ENCODE measurements at places on chromosomes 11 and 22.
A peak's percentile ranks its signal among the peaks of the same experiment; 100 is the strongest.

- ATAC-seq: no peak
These were observed 236.4 kb downstream of the CASP12 start for GRCh38 chr11:104661901-104662300.

GRCh38 chr22:28052825-28053269 lies 133.8 kb upstream of the PITPNB start:
- no peak for ATAC-seq

DNA sequence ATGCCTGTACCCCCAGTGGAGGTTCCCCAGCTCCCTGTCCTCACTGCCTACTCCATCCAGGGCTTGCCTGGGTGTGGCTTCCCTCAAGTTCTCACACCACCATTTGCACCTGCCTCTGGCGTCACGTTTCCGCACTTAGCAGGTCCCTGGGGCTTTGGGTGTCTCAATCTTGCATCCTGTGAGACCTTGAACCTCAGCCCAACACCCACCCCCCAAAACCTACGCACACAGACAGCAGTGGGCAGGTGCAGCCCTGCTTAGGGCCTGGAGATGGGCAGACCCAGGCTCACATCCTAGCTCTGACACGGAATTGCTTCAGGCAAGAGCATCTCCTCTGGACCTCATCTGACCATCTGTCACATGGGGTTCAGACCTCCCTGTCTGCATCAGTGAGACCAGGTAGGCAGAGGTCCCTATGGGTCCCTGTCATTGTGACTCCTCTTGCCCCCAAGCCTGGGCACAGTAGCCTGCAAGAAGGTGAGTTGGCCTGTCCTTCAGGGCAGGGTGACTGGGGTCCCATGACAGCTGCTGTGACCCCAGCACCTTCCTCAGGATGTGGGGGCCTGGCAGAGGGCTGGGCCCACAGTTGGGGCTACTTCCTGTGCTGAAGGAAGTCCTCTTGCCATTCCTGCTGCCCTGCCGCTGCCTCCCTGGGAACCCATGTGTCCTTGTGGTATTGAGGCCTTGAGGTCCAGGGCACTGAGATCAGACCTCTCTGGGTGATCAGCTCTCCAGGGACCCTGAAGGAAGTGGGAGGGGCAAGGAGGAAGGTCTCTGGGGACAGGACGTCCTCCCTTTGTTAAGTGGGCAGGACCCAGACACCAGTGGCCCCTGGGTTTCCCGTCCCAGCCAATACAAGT lies 2.0 kb downstream of the SIPA1 start:
- peak; percentile 15 for ATAC-seq

GRCh38 chr22:43666457-43666856 lies 145.6 kb downstream of the EFCAB6 start:
- no peak for ATAC-seq

DNA sequence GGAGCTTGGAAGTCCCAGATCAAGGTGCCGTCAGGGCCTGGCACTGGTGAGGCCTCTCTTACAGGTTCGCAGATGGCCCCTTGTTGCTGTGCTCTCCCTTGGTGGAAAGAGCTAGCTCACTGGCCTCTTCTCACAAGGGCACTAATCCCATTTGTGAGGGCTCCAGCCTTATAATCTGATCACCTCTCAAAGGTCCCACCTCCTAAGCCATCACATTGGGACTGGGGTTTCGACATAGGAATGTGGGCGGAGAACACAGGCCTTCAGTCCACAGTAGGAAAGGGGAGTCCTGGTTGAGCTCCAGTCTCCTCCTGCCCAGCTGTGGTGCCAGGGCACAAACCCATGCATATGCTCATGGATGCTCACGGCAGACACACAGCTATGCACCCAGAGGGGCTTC lies 14.0 kb upstream of the LRRC32 start:
- ATAC-seq: no peak

GRCh38 chr22:20549232-20549841 lies 41.9 kb downstream of the MED15 start:
- no peak for ATAC-seq

DNA sequence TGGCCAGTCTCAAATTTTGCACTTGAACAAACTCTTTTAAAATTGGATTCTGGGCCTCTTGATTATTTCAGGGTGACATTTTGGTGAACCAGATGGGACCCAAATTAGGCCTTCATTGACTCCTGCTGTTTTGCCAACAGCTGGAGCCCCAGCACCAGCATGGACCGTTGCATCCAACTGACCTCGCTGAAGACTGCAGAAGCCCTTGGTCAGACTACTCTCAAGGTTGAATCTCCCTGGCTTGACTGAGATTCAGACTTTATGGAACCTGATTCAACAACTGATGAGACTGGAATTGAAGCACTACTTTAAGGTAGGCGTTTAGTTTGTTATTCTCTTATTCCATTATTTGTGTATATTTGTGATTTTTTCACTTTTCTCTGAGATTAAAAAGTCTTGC lies 41.7 kb downstream of the NARS2 start:
- no peak for ATAC-seq

GRCh38 chr11:6557063-6557462 lies 46.4 kb downstream of the RRP8 start:
- no peak for ATAC-seq

DNA sequence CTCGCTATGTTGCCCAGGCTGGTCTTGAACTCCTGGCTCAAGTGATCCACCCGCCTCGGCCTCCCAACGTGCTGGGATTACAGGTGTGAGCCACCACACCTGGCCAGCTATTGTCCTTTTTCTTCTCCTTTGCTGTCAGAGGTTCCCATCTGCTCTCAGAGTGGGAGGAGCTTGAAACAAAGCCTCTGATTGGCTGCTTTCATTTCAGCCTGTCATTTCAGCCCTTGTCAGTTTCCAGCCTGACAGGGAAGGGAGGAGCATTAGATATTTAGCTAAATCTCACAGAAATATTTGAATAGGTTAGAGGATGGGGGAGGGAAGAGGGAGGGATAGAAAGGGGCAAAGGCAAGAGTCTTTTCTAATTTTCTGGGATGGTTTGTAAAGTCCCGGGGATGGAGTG lies 8.7 kb downstream of the SLC22A6 start:
- no peak for ATAC-seq

GRCh38 chr11:128725630-128726319 lies 31.9 kb downstream of the FLI1 start:
- ATAC-seq: peak; percentile 10

GRCh38 chr11:68343761-68344256 lies 31.4 kb downstream of the LRP5 start:
- ATAC-seq: peak; percentile 47

DNA sequence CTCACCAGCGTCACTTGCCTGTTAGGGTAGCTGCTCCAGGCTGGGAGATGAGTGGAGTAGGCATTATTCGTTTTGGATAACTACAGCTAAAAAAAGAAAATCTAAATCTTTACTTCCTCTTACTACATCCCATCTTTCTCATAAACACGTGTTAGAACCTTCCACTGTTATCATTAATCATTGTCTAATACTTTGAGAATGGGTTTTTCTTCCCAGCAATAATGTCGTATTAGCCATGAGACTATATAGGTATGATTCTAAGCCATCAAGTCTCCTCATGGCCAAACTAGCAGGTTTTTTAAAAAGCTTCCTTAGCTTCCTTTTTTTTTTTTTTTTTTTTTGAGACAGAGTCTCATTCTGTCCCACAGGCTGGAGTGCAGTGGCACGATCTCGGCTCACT lies 3.9 kb upstream of the TEF start:
- no peak for ATAC-seq

DNA sequence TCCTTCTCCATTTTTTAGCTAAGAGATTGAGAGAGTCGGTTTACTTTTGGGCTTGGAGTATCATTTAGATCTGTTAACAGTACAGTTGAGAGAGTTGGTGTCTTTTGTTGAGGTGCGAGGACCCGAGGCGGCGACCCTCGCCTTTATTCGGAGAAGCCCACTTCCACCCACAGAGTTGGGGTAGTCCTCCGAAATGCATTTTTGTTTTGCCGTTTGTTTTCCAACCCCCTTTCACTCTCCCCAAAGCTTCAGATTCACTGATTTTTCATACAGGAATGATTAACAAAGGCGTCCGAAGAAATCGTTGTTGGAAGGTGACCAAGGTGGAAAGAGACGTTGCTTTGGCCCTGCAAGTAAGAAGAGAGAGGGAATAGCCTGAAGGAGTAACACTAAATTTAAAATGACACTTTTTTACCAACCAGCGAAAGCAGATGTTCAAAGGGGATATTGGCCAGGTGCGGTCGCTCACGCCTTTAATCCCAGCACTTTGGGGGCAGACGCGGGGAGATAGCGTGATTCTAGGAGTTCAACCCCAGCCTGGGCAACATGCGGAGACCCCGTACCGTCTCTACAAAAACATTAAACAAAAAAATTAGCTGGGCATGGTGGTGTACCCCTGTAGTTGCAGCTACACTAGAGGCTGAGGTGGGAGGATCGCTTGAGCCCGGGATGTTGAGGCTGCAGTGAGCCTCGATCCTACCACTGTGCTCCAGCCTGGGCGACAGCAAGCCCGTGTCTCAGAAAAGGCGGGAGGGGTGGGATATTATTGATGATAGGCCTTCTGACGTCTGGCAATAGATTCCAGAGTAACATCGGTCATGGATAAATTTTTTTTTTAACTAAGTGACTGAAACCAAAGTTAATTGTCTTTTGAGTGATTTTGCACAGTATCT lies 899 bp upstream of the RAB30 start:
- ATAC-seq: no peak

DNA sequence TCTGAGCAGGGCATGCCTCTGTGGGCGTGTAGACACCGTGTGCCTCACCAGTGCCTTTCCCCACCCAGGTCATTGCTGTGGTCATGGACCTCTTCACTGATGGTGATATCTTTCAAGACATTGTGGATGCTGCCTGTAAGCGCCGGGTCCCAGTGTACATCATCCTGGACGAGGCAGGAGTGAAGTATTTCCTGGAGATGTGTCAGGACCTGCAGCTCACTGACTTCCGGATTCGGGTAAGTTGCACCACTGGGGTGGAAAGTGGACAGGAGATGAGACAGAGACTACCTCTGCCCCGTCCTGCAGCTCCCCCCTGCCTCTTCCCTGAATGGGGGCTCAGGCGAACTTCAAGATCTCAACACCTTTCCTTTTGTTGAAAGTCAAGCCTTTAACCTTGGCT lies 24.3 kb downstream of the FAM83F start:
- peak; percentile 52 for ATAC-seq

GRCh38 chr22:31490496-31490925 lies 869 bp upstream of the EIF4ENIF1 start:
- peak; percentile 64 for ATAC-seq

GRCh38 chr22:50698546-50698945 lies 25.9 kb downstream of the SHANK3 start:
- no peak for ATAC-seq

DNA sequence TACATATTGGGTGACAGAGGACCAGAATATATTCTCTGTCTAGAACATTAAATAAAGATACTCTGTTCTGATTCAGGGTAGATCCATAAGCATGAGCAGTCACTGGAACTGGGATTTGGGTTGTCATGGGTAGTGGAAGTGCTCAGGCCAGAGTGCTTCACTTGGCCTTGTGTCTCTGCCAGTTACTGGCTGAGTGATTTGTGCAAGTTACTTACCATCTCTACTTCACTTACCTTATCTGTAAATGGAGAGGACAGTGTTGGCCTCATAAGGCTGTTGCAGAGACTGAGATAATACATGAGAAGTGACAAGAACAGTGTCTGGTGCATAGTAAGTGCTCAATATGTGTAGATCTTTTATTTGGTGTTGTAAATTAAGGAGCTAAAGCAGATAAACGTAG lies 17.6 kb downstream of the ATXN10 start:
- no peak for ATAC-seq

GRCh38 chr22:33025675-33026074 lies 32.5 kb downstream of the SYN3 start:
- no peak for ATAC-seq

DNA sequence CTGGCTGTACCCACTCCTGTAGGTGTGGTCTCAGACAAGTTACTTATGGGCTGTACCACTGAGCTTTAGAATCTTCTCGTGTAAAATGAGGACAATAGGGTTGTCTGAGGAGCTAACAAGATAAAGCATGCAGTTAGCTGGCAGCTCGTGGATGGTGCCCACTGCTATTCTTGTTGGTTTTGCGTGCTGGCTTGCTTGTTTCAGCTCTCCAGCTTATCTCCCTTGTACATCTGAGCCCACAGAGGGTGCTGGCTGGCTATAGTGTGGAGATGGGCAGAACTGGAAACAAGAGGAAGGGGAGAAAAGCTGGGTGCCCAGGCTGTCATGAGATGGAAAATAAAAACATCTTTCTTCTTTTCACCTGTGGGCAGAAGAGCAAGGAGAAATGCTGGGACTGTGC lies 46.5 kb upstream of the GALNT18 start:
- ATAC-seq: no peak

DNA sequence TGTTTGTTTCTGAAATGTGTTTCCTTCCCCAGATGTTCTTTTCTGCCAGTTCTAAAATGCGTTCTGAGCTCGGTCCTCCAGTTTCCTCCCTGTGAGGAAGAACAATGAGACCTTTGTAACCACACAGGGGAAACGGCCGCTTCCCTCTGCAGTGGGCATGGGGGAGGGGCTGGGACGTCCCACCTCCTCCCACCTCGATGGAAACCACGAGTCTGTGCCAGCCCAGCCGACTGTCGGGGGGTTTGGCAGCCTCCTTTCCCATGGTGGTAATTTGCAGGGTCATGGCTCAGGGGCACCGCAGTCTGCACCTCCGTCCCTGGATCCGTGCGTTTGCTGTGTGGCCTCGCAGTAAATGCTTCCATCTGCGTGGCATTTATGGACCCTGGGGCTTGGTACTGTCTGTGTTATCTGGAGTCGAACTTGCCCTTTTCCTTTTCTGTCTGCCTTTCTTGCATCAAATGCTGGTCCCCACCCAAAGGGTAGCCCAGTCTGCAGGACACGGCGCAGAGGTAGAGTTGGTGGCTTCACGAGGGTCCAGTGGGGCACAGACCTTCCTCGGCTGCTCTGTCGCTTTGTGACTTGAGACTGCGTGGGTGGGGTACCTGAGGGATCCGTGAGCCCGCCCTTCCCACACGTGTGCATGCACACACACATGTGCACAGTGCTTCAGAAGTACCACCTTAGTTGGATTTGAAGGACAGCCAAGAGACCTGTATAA lies 16.1 kb downstream of the LRP5 start:
- ATAC-seq: peak; percentile 27

DNA sequence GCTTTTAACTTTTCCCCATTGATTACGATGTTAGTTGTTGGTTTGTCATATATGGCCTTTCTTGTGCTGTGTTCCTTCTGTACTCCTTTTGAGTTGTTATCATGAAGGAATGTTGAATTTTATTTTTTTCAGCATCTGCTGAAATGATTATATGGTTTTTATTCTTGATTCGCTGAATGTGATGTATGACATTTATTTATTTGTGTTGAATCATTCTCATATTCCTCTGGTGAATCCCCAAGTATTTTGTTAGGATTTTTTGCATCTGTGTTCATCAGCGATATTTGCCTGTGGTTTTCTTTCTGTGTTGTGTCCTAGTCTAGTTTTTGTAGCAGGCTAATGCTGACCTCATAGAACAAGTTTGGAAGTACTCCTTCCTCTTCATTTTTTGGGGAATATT lies 78.2 kb downstream of the GGT1 start:
- ATAC-seq: no peak

DNA sequence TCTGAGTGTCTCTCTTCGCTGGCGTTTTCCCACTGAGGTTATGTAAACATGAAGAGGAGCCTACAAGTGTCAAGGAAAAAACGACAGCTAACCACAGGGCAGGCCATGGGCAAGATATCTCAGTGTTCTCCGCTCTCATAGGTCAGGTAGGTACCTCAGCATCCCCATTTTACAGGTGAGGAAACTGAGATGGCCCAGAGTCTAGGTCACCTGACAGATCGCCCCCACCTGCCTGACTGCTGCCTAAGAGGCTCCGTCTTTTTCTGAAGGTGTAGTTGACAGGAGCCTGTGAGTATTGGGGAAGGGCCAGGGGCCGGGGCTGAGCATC lies 847 bp upstream of the NDUFA6 start:
- ATAC-seq: peak; percentile 1

Data from esophagus mucosa (tissue), 1 donor.